A172 (cell line): ENCODE measurements at places on chromosomes 1 and 21. TPM values are rescaled to one million over a fixed set of nuclear protein-coding genes. Genes with fewer than 3 reads are reported as not detected.

DNA sequence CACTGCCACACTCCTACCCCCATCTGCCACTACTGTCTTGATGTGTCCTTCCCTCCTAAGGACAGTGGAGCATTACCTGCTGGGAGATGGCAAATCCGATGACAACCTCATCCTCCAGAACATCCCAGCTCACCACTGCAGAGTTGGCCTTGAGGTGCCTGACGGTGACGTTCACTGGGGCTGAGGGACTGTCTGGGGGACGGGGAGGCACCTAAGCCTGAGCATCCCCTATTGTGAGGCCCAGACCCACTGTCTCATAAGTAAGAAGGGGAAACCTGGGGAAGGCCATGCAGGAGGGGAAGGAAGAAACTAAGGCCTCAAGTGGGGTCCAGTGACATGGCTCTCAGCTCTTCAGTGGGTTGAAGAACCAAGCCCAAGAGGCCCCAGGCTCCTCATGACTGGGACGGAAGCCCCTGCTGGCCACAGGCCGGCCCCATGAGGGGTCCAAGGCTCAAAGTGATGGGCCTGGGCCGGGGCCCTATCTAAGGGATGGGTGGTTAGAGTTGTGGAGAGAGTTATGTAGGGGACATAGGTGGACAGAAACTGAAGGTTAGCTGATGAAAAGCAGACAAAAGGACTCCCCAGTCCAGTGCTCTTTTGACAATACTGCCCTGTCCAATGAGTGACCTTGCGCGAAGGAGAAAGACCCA lies 1.8 kb downstream of the FNDC5 start:
- no peak for DNase-seq

DNA sequence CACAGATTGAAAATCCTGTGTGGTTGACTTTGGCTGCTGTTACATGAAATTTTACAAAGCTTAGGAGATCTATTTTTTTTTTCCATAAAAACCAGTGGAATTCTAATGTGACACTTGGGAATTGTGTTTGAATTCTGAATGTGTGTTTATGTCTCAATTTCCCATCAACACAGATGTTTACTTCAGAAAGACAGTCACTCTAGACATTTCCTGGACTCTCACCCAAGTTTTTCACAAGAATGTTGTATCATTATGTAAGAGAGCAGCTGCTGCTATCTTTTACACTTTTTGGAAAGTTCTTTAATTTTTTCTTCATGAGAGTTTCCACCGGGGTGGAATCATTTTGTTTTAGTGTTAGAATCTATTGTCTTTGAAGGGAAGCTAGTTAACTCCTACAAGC lies 210.1 kb downstream of the GIPC2 start:
- no peak for DNase-seq

DNA sequence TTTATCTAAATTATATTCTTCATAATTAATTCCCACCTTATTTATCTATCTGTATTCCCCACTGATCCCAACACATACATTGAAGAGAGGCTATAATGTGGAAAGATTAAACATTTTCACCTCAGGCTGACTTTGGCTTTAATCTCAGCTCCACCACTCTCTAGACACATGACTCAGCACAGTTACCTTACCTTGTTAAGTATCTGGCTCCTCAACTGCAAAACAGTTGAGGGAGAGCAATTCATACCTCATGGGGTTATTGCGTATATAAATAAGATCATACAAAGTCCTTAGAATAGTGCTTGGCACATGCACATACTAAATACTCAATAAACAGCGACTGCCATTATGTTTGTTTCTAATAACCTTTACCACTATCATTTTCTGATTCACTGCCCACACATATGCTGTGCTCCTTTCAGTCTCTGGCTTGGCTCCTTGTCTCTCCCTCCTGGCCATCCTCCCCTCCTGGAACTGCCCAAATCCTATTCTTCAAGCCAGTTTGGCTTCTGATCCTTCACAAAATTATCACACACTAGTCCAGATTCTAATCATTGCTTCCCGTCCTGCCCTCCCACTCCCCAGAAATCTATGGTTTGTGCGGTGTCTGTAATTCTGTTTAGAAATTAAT lies 50.1 kb downstream of the BCL9 start:
- DNase-seq, result no peak

DNA sequence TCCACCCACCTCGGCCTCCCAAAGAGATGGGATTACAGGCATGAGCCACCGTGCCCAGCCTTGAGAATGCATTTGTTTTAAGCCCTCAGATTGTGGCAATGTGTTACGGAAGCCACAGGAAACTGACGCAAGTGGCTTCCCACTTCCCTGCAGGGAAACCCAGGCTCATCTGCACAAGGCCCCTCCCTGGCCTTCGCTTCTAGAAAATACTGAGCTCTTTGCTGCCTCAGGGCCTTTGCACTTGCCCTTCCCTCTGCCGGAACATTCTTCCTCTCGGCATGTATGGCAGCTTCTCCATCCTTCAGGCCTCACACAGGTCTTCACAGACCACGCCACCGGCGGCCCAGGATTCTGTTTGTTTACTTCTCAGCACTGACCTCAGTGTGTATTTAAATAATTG lies 137.0 kb upstream of the TMEM51 start:
- no peak for DNase-seq

GRCh38 chr1:104466068-104466467 lies 716.4 kb downstream of the AMY1C start:
- DNase-seq, result no peak

- DNase-seq, result no peak
These were observed 521.6 kb upstream of the BEND5 start for GRCh38 chr1:49298304-49298703.

DNA sequence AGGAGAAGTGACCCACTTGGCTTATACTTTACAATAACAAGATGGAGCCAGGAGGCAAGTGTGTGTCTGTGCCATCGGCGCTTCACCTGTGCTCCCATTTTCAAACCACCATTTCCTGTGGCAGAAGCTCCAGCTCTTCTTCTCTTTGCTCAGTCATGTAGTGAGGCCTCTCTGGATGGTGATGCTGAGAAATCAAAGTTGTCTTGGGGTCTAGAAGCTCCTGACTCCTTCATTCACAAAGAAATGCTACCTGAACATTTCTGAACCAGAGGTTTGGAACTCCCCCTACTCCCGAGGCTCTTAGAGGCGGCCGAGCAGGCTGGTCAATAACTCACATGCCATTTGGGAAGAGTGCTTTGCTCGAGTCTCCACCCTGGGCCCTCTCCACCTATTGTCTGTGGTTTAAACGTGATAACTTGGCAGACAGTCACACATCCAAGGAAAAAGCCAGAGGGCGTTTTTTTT lies 18.0 kb downstream of the SLAMF1 start:
- no peak for DNase-seq

DNA sequence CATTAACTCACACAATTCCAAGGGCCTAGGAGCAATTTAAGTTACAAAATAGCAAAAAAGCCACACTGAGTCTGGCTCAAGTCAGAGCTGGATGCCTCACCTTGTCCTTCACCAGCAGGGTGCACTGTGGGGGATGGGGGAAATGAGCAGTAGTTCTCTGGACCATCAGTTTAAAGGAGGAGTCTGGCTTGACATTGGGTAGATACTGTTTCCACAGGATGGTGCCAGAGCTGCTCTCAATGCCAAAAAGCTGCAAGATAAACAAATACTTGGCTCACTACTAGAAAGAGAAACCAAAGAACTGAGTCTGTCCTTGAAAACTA lies 18.8 kb downstream of the EMC1 start:
- no peak for DNase-seq

GRCh38 chr1:101044259-101044658 lies 18.7 kb upstream of the DPH5 start:
- DNase-seq, result no peak

DNA sequence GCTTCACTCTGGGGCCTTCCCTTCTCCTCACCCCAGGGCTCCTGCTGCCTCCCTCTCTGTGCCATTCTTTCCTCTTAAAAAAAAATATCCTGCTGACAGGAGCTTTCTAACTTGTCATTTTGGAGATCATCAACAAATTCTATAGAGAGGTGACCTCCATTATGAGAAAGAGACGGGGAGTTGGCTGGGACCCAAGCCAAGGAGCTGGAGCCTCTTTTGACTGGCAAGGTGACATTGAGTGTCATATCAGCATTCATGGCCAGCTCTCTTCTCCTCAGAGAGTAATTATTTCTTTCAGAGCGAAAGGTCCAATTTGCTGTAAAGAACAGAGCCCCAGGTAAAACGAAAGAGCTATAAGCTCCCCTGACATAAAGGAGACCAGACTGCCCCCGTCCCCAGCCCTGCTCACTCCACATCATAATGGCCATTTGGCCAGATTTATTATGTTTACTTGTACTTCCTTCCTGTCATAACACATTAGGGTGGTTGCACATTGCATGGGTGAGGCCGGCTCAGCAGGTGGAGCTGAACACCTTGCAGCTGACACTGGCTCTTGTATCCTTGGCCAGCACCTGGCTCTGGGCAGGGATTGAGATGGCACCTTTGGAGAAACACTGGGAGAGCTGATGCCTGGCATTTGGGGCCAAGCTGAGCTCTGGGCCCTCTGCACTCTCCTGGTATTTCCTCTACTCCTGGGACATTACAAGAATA lies 404.0 kb upstream of the VAMP3 start:
- DNase-seq, result no peak

GRCh38 chr1:114458237-114458777 lies 52.7 kb downstream of the TRIM33 start:
- DNase-seq, result peak; percentile 64

DNA sequence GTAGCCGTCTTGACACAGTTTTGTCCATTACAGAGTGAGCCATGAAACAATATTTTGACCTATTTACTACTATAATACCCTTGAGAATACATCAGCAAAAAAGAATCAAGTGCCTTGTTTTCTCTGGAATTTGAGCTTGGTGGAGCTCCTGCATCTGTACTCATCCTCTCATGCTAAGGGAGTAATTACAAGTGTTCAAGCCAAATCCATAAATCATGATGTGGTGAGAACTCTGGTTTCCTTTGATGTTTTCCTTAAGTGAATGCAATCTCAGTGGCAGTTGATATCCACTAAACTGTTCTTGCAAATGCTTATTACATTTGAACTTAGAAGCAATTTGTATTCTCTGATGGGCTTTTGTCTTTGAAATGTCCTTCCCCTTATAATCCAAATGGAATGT lies 824.6 kb upstream of the TMPRSS15 start:
- DNase-seq, result no peak

DNA sequence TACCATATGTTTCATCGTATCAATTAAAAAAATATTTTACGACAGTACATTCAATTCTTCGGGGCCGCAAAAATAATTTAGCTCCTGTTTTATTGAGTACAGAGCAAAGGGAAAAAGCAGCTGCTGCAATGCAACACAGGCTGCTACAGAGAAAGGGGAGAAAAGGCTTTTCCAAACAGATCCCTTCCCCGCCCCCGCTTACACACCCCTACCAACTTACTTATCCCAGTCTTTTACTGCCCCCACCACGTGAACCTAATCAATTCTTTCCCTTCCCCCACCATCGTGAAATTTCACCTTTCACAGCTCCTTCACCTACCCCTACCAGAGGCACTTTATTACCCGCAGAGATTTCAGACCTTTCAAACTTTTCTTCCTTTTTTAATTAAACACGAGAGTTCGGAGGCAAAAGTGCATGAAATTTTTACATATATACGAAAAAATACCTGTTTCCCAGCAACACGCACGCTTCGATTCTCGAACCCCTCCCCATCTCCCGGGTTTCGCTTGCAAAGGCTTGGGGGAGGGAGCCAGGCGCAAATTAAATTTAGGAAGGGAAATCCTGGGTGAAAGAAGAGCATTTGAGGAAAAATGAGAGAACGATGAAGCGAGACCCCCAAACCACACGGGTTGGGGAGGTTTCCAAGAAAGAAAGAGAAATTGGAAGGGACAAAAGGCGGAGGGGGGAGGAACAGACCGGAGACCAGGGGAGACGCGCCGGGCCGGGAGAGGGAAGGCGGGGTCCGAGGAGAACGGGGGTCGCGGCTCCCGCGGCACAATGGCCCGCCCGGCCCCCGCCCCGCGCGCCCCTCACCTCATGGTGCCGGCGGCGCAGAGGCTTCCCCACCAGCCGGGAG lies 823 bp downstream of the ENAH start:
- peak; percentile 59 for DNase-seq

GRCh38 chr1:189211742-189212141 lies 1265.9 kb downstream of the BRINP3 start:
- peak; percentile 69 for DNase-seq

The QSOX1 gene
- 222 and 273 TPM in 2 replicates for total RNA-seq

The CHI3L1 gene
- 0.24 and 3.3 TPM in 2 replicates for total RNA-seq

The C1QTNF12 gene
- total RNA-seq, result not detected in 2 replicates

The JAM2 gene
- 3.7 and 4.2 TPM in 2 replicates for total RNA-seq

The LIPI gene
- not detected in 2 replicates for total RNA-seq

The TYW3 gene
- 10.8 and 12.0 TPM in 2 replicates for total RNA-seq
